ENCODE measurements at places on chromosomes 1 and 21.

DNA sequence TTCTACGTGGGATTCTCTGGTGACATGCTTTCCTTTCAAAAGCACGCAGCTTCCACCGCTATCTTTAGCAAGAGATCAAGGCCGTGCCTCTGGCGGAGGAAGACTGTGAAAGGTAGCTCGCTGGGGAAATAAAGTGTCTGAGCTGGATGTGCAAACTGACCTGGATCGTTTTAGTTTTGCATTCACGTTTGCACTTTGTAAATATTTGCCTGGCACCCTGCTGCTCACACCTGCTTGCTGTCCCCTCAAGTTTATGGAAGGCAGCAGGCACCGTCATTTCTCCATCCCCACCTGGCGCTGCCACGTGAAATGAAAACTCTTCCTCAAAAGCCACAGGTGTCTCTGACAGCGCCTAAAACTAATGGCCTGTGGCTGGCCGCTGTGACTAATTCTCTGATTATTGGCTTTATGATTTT is 44.0 kb upstream of the TARDBP start:
- no peak for DNase-seq

GRCh38 chr1:170114906-170115305 is 30.9 kb upstream of the NTMT2 start:
- no peak for DNase-seq

- DNase-seq = no peak
Measured at GRCh38 chr1:101849356-101849755, 147.4 kb downstream of the OLFM3 start.

DNA sequence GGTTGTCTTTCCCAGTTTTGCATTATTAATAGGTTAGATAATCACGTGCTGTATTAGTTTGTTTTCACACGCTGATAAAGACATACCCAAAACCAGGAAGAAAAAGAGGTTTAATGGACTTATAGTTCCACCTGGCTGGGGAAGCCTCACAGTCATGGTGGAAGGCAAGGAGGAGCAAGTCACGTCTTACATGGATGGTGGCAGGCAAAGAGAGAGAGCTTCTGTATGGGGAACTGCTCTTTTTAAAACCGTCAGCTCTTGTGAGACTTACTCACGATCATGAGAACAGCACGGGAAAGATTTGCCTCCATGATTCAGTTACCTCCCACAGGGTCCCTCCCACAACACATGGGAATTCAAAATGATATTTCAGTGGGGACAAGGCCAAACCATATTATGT is 2.3 kb upstream of the VCAM1 start:
- DNase-seq = no peak

- no peak for DNase-seq
Measured at GRCh38 chr21:45698493-45699184, 55.1 kb downstream of the PCBP3 start.

- DNase-seq = no peak
Measured at GRCh38 chr1:203656796-203657747, 30.4 kb downstream of the ATP2B4 start.

DNA sequence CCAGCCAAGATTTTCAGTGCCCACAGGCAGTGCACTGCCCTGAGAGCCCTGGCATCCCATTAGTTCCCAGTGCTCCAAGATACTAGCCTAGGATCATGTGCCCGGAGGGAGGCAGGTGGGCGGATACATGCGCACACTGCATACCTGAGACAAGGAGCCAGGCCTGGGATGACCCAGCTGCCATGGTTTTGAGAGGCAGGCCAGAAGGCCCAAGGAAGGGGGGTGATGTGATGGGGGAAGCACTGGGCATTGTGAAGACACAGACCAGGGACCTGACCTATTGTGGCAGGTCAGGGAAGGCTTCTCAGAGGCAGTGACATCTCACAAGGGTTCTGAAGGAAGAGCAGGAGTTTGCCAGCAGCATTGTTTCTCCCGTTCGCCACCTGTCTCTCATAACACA is 3.6 kb downstream of the ZC3H12A start:
- no peak for DNase-seq

GRCh38 chr1:228018125-228018398 is 11.3 kb downstream of the WNT3A start:
- DNase-seq = no peak

- DNase-seq = no peak
Measured at GRCh38 chr1:115725600-115725999, 42.9 kb downstream of the CASQ2 start.

GRCh38 chr1:212782422-212783154 is 9.0 kb downstream of the NSL1 start:
- peak; percentile 51 for DNase-seq

DNA sequence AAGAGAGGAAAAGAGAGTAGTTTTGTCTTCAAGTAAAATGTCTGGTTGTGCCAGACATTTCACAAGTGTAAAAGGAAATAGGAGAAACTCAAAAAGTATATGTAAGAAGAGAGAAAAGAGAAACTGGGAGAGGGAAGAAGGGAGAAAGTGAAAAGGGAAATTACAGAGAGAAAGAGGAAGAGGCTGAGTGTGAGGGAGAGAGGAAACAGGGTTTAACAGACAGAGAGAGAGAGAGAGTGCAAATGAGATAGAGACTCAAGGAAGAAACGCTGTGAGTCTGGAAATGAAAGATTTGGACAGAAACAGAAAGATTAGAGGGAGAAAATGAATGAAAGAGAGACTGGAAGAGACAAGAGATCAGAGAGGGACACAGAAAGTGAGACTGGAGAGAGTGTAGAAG is 806.2 kb downstream of the PLA2G4A start:
- no peak for DNase-seq

DNA sequence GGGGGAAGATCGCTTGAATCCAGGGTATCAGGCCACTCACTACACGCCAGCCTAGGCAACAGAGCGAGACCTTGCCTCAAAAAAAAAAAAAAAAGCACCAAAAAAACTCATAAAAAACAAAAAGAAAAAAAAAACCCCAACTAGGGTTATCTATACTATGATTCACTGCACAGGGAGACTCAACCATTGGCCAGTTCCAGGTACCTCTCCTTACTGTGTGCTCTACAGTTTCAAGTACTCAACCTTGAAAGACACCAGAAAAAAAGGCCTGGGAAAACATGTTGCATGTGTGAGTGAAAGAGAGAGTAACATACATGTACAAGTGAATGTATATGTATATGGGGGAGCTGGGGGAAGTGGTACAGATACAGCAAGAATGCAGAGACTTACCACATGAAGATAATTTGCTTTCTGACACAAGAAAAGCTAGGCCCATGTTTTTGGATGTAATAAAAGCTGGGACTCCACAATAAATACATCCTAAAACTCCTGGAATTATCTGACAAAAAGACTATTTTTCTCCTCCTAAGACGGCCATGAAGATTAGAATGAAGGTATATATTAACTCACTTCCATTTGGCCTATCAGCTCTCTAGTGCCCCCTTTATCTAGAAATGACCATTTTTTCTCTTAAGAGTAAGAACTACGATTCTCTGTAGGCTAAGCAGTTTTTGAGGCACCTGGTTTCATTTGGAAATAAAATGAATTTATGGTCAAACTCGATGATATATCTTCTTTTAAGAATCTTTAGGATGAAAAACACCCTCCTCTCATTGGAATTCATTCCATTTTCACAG is 52.2 kb downstream of the SLC27A3 start:
- DNase-seq = no peak

DNA sequence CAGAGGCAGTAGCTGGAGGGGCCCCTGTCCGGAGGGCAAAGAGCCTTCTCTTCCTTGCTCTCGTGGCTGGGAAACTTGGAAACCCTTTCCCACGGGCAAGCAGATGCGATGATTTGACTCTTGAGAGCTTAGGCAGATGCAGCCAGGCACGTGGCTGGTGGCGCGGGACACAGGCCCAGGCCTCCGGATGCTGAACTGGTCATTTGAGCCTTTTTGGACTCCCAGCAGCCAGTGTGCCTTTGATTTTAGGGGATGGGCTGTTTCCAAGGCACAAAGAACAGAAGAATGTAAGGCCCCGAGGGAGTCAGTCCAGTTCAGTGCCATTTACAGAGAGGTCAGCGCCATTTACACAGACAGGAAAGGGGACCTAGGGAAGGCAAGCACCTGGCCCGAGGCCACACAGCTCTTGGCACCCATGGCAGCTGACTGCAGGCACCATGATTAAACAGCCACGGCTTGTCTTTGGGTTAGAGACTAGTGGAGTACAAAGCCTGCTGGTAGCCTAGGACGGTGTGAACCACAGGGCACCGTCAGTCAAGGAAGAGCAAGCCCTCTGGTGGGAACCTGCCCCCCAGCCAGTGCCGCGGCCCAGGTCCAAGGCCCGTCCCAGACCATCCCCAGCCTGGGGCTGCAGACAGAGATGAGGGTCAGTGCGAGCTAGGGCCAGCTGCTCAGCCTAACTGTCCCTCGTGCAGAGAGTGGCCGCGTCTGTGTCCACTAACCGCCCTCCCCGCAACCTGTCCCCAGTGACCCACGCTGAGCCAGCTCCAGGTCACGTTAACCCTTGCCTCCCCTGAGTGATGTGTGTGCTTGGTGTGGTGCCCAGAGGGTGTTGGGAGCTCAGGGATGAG is 20.4 kb upstream of the CCDC27 start:
- no peak for DNase-seq

DNA sequence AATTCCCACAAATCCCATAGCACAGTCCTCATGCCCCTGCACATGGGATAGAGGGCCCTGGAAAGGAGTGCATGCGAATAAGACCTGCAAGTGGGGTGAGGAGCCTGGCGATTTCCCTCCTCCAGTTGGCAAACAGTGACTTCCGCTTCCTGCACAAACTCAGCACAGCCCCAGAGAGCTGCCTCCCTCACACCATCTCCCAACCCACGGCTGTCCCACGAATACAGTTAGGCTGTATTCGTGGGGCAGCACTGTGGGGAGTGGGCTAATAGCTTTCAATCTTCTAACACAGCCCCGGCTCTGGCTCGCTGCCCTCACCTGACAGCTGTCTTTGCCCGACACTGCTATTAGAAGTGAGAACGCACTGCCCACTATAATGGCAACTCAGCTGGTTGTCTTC is 28.2 kb upstream of the CNTN2 start:
- peak; percentile 27 for DNase-seq

- no peak for DNase-seq
Measured at GRCh38 chr1:183912265-183912886, 107.5 kb downstream of the RGL1 start.

- DNase-seq = peak; percentile 5
Measured at GRCh38 chr1:223732993-223733798, 20.9 kb downstream of the CAPN2 start.

- no peak for DNase-seq
Measured at GRCh38 chr1:150225546-150225945, 10.4 kb downstream of the ANP32E start.

GRCh38 chr1:221418346-221418745 is 323.5 kb downstream of the DUSP10 start:
- DNase-seq = no peak

GRCh38 chr1:8970870-8971337 is 25.2 kb downstream of the CA6 start:
- no peak for DNase-seq

DNA sequence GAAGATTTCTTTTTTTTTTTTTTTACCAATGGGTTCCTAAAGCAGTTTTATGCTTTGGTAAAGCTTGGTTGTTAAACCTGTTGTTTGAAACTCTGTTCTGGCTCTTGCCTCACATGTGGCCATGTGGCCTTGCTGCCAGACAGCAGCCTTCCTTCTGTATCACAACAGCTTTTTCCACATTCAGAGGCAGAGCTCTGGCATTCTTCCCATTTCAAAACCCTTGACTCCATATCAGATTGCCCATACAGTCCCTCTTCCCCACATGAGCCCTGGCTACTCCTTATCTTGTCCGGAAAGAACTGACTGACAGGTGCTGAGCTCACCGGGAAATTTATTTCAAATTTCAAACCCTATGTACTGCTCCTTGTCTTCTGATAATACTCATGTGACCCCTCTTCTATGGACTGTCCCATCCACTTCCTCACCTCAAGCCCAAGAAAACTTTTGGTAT is 38.5 kb upstream of the LAX1 start:
- no peak for DNase-seq
